Activated T-helper 1 cell treated with anti-CD3 and anti-CD28 coated beads, Interleukin-2, amount 50 U/mL, for 16 hours (primary cell): ENCODE measurements at places on chromosomes 7 and 10.

- DNase-seq: no peak
These were observed 665.6 kb downstream of the MAGI2 start for GRCh38 chr7:78787854-78788253.

GRCh38 chr7:156950381-156950858 is 908 bp downstream of the NOM1 start:
- DNase-seq: no peak

DNA sequence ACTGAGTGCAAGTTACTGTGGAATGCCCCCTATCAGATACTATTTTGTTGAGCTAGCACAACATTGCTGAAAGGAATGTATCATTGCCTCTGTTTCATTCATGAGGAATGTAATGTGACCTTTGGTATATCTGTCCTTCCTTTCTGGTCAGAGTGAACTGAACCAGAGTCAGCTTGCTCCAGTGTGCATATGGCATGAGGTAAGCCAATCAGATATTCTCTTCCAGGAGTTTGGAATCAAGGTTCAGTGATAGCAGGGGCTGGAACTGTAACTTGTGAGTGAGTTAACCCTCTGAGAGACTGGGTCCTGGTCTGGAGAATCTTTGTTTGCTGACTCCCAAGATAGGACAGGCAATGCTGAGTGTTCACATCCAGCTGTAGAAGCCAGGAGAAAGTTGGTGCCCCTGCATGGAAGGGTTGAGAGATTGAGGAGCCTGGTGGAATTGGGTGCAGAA is 45.3 kb upstream of the OSBPL3 start:
- DNase-seq: no peak

- no peak for DNase-seq
These were observed 133.1 kb downstream of the IQUB start for GRCh38 chr7:123401295-123401694.

DNA sequence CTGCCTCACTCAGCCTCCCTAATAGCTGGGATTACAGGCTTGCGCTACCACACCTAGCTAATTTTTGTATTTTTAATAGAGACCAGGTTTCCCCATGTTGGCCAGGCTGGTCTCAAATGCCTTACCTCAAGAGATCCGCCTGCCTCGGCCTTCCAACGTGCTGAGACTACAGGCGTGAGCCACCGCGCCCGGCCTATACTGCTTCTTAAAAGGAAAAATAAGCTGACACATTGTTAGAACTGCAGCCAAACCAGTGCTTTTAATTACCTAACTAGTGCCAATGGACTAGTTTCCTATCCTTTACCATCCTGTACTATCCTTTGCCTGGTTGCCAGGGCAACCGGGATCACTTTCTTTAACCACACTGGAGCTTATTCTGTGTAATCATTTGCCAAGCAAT is 108.0 kb downstream of the LRRTM3 start:
- no peak for DNase-seq
